ENCODE measurements at places on chromosomes 5 and 9.
A peak's percentile ranks its signal among the peaks of the same experiment; 100 is the strongest.

- DNase-seq: no peak
These were observed 668.3 kb downstream of the DNAH5 start for GRCh38 chr5:13276156-13276555.

GRCh38 chr5:104702212-104702611, 1139.6 kb upstream of the NUDT12 start:
- no peak for DNase-seq

- DNase-seq: no peak
These were observed 1.7 kb downstream of the SNCB start for GRCh38 chr5:176628406-176629228.

GRCh38 chr9:117739624-117740347, 35.6 kb downstream of the TLR4 start:
- no peak for DNase-seq

DNA sequence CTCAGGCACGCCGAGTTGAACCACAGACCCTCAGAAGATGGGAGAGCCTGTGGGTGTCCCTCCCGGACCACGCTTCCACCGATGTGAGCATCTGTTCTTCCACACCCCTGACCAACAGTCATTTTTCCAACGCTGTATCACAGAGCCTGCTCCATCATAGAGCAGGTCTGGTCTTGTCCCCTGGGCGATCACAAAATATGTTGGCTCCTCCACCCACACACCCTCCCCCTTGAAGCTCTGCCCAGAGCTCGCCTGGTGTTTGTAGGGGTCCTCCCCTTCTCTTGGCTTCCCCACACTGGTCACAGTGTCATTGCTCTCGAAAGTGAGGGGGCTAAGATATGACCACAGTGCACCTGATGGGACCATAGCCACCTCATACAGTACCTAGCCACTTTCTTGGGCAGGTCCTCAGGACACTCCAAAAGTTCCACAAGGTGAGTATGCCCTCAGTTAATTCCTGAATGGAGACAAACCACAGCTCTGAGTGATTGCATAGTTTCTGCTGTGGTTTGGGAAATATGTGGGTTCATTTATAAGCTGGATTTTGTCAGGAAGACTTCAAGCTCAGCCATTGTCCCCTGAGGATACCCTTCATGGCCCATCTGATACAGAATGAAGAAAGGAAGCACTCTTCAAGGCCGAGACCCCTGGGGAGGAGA, 3.5 kb upstream of the ZNF618 start:
- no peak for DNase-seq

- DNase-seq: no peak
These were observed 402.5 kb downstream of the EFNA5 start for GRCh38 chr5:107268241-107268640.

DNA sequence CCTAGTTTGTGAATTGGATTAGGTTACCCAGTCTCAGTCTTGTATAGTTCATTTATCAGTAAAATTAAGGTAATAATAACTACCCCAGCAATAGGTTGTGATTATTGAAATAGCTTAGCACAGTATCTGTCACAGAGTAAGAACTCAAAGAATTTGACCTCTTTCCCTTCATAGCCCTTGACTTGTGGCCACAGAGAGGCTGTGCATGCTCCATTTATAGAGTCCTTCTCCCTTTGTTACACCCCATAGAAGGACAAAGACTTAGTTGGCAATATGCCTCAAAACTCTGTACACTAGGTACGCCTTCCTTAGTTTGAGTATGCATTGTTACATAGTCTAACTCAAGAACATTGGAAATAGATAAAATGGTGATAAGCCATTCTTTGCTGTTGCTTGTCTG, 257.2 kb downstream of the KCTD16 start:
- DNase-seq: no peak

DNA sequence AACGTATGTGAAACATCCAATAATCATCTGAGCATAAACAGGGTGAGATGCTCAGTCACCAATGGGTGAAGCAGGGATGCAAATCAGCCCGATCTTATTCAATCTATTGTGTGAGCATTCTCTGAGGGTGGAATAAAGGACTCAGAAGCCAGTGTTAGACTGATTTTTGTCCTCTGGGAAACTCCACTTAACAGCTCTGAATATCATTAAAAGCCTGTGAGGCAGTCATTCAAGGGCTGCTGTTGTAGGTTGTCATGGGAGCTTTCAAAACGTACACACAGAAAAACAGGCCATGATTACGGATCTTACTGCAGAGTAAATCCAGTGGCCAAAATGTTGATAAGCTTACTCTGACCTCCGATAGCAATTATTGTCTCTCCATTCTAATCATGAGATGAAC, 266.5 kb upstream of the EFNA5 start:
- no peak for DNase-seq

DNA sequence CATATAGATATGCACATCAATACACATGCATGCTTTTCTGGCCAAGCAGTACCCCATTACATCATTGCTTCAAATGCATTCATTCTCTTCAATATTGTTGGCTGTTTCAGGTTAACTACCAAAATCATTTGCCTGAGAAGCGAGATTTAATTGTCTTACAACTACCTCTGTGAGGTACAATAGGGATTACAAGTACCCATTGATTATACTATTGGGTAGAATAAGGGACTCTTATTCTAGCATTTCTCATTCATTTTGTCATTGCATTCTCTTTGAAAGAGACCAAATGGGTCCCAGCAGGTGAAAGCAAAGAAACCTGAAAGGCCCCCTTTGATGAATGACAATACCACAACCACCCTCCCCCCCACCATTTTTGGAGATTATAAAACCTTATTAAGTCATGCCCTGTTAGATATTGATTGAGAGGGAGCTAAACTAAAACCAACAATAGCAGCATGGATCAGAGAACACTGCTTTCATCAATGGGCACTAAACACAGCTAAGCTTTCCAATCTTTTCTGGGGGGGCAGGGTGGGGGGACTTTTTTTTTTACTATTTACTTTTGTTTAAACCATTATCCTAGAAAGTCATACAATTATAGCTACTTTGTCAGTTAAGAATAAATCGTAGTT, 375.0 kb upstream of the CCNH start:
- DNase-seq: no peak

DNA sequence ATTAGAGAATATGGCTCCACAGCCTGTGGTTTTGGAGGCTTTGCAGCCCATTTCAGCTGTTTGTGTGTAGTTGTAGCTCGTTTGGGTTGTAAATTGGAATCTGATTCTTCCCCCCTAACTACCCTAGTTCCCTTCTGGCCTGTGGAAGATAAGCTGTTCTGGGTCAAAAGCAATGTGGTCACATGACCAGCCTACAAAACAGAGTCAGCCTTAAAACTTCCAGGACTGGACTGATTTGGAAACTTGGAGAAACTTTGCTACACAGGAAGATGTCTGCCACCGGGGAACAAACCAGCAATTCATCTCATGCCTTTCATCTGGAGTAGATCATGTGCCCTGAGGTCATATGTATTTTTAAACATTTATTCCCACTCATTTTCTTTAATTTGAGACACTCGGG, 83.8 kb downstream of the DAPK1 start:
- DNase-seq: no peak

DNA sequence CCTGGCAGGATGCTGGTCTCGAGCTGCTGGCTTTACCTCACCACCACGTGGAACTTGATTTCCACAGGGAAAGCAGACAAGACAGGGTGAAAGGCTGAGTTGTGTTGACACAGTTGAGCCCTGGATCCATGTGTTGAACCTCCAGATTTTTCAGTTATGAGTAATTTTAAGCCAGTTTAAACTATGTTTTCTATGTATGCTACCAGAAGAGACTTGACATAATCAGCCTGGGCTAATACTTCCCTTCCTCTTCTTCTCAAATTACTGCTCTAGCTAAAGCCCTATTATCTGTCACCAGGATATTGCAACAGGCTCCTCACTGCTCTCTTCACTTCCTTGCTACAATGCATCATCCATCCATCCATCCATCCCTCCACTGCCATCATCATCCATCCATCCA, 12.0 kb upstream of the PHYKPL start:
- no peak for DNase-seq

GRCh38 chr5:119750887-119751733, 121.8 kb downstream of the FAM170A start:
- no peak for DNase-seq

GRCh38 chr5:116769470-116769869, 194.8 kb upstream of the SEMA6A start:
- no peak for DNase-seq

- DNase-seq: no peak
These were observed 891.3 kb downstream of the TLE1 start for GRCh38 chr9:80797831-80798688.

DNA sequence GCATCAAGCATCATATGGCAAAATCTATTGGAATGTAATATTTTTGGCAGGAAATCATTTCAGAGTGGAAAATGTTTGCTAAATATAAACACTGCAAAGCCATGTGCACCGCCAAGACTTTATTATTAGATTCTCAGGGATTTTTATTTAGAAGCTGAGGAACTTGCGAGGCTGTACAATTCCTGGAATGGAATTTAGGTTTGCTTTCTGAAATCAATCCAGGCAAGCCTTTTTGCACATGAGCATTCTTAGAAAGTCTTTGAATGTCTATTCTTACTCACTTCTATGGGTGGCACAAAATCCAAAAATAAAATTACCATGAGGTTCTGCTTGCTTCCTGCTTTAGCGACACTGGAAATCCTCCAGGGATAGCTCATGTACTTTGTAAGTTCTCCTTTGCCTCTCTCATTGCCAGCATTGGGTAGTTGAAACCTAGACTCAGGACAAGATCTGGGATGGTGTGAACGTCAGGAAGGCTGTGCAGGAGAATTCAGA, 71.5 kb upstream of the PALM2AKAP2 start:
- DNase-seq: no peak

DNA sequence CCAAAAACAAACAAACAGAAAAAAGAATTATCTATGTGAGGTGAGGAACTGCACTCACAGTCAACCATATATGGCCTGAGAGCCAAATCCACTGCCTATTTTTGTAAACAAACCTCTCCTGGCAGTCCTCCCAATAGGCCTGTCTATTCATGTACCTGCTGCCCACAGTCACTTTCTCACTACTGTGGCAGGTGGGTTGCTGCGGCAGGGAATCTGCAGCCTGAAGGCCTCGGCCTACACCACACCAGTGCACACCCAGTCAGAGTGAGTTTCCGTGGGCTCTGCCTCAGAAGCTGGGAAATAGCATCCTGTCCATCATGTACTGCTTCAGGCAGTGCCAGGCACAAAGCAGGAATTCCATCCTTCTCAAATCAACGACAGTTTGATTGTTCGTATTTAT, 82.3 kb downstream of the SPTLC1 start:
- no peak for DNase-seq

GRCh38 chr9:112489039-112489546, 2.5 kb downstream of the KIAA1958 start:
- no peak for DNase-seq

DNA sequence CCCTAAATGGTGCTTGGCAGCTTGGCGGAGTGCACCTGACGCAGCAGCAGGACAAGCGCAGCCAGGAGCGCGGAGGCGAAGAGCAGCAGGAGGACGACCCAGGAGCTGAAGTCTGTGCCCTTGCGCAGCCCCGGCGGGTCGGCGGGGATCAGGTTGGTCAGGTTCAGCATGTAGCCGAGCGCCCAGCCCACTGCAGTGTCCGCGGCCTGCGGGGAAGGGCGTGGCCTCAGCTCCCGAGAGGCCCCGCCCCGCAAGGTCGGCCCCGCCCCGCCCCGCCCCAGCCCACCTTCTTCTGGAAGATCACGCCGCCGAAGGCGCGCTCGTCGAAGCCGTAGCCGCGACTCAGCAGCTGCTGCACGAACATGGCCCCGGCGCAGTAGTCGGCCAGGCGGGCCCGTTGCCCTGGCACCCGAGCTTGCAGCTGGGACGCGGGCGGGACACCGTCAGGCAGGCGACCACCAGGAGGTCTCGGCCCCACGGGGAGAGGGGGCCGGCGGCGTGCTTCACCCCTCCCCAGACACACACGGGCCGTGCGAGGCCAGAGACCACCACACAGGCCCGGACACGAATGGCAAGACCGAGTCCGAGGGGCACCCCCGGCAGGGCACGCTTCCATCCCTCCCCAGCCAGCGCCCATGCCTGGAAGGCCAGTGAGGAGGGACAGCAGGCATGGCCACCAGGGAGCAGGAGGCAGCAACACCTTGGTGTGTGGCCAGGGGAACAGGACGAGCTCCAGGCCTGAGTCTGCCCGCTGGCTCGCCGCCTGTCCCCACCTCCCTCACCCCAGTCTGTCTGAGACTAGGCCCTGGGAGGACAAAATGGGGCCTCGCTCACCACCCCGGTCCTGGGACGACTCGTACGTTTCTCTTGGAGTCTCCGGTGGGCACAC, 2.9 kb upstream of the NPDC1 start:
- no peak for DNase-seq

DNA sequence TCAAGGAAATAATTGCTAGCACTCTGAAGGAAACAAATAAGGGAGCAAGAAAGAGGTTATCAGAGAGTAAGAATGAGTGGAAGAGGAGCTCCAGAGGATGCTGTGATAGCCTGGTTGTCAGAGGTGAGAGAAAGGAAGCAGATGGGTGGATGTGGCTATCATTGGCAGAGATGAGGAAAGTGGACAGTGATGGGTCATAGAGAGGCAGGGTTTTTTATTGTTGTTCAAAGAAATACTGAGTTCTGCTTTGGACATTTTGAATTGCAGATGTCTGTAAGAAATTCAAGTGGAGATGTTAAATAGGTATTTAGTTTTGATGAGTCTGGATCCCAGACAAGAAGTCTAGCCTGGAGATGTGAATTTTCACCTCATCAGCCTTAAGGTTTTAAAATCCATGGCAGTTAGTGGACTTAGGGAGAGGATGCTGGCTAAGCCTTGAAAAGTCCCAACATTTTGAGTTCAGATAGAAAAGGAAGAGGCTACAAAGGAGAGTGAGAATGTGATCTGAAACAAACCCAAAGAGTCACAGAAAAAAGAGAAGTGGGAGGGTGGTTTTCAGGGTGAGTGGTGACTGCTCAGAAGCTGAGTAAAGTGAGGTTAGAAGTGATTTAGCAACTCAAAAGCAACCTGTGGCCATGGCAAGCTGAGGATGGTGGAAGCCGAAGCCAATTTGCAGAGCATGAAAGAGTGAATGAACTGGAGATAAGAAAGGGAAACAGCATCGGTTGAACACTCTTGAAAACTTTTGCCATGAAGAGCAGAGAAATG, 50.4 kb downstream of the PPIC start:
- DNase-seq: no peak

GRCh38 chr5:72281764-72282499, 38.1 kb downstream of the MRPS27 start:
- peak; percentile 72 for DNase-seq

DNA sequence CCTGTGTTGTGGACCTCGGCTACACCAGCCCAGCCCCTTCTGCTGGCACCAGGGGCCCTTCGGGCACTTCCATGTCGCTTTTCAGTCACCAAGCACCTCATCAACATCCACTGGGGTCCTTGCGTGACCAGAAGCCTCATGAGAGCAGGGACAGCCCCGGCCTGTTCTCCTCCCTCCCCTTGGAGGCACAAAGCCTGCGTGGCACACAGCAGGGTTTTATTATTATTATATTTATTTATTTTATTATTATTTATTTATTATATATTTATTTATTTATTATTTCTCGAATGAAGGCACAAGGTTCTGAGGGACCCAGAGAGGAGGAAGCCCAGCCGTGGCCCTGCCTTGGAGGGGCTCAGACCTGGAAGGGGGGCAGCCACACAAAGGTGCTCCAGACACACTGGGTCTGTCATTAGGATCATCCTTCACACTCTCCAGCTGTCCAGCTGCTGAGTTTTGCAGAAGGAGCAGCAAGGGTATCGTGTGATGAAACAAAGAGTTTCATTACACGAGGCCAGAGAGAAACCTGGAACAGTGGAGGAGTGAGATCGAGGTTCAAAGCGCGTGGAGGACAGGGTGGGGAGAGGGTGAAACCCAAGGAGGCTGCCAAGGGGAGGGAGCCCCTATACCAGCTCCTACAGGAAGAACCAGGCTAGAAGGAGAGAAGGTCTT, 5.2 kb downstream of the VAV2 start:
- no peak for DNase-seq

- peak; percentile 63 for DNase-seq
These were observed 1.2 kb downstream of the CCDC107 start for GRCh38 chr9:35659340-35659739.
